NCI-H510A treated with DMSO at 0.1 percent for 48 hours (cell line): ENCODE measurements at places on chromosomes 16 and 17.

DNA sequence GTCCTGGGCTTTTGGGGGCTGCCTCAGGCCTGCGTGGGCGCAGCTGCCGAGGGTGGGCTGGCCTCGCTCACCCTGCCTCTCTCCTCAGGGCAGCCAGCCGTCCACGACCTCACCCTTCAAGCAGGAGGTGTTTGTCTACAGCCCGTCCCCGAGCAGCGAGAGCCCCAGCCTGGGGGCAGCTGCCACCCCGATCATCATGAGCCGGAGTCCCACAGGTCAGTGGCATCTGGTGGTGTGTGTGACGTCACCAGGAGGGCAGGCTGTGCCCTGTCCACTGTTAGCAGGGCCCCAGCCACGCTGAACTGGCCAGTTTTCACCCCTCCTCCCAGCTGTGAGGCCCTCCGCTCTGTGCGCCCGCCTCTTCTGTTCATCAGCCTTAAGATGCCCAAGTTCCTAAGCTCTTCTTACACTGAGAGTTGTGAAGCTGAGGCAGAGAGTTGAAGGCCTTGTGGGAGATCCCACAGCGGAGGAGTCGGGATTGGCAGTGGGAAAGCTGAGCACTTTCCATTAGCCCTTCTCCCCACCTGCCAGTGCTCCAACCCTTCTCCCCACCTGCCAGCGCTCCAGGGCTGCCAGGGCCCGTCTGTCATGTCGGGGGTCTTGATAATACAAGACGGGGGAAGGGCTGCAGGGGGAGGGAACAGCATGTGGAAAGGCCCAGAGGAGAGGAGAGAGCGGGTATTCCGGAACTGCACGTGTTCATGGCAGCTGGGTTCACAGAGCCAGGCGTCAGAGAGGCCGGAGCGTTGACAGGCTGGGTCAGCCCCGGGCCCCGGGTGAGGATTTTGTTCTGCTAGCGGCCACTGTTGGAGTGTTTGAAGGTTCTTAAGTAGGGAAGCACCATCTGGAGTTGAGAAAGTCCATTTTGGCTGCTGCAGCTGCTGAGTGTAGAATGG lies 36.3 kb downstream of the OR1D5 start:
- DNase-seq, result no peak

- no peak for DNase-seq
Observed at GRCh38 chr17:43820759-43821158, 12.2 kb downstream of the MPP3 start.

DNA sequence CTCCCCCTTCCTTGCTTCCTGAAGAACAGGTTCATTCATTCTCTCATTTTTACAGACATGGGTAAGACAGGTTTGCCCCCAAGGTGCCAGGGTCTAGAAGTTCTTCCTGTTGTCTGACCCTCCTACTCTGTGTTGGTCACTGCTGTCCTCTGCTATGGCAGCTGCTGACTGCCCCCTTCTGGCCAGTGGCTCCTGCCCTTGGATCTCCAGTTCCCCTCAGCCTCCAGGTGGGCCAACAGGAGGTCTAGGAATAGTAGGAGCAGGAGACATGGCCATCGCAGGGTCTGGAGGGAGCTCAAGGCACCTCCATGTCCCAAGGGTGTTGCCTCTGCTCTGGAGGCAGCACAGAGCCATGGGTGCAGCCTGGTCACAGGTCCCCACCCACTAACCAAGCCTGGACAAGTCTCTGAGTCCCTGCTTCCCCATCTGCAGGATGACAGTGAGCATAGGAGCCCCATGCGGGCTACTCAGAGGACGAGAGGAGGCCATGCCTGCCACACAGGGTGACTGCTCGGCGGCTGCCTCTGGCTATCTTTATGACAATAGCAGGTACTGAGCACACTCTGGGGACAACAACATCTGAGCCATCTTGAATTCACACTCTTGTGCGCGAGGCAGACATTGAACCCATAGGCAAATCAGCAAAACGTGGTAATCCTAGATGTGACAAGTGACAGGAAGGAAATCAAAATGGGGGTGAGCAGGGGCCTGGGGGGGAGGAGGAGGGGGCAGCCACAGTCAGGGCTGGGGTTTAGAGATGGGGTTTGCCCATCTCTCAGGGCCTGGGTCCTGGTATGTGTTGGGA lies 27.0 kb upstream of the NXPH3 start:
- DNase-seq, result no peak

DNA sequence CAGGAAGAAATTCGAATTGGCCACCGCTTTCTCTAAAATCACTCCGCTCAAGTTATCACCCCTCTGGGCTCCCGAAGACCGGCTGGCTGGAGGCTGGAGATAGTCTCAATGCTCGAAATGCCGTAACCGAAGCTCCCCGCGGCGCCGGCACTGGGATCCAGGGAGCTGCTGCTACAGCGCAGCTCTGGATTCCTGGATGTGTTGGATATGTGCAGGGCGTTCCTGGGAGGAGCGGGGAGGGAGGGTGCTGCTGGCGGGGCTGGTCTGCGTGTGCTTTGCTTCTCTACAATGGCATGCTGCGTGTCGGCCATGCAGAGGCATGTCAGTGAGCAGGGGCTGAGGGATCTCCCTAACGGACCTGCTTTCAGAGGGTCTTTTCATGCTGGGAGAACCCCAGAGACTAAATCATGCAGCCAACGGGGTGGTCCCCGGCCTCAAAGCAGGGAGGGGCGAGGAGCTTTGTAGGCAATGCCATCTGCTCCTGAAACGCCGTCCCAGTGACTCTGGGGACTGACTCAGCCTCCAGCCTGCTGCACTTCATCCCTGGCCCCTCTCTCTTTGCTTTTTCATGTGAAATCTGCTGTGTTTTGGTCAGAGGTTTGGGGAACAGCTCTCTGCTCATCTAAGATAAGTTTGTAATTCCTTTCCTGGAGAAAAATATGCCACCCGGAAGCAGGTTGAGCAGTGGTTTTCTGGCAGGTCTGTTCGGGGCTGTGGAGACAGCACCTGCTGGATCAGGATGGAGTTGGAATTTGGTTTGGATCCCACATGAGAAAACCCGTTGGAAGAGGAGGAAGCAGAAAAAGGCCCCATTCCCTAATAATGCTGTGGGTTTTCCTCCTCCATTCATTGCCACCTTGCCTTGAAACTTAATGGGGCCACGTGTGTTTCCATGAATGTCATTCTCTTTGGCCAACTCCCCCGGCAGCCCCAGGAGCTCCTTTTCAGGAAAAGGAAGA lies 311.4 kb downstream of the SEC14L1 start:
- DNase-seq, result peak; percentile 81

GRCh38 chr17:64196601-64197000 lies 66.5 kb downstream of the TEX2 start:
- DNase-seq, result no peak

- DNase-seq, result no peak
Observed at GRCh38 chr17:50168319-50168718, 2.5 kb downstream of the SGCA start.

GRCh38 chr16:56116577-56116964 lies 74.7 kb upstream of the GNAO1 start:
- no peak for DNase-seq

DNA sequence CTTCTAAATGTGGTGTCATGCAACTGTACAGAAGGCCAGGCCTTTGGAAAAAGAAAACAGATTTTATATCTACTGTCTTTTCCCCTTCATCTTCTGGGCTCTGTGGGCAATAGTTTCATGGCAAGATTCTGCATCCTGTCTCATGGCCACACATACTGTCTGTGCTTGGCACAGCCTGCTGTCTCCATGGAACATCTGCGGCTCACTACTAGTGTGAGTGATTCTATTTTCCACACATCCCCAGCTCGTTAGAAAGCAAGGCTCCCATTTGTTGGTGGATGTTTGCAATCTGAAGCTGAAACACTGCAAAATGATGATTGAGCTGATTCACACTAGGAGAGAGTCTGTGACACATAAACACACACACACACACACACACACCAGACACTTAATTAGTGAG lies 32.4 kb downstream of the CACNG3 start:
- no peak for DNase-seq

DNA sequence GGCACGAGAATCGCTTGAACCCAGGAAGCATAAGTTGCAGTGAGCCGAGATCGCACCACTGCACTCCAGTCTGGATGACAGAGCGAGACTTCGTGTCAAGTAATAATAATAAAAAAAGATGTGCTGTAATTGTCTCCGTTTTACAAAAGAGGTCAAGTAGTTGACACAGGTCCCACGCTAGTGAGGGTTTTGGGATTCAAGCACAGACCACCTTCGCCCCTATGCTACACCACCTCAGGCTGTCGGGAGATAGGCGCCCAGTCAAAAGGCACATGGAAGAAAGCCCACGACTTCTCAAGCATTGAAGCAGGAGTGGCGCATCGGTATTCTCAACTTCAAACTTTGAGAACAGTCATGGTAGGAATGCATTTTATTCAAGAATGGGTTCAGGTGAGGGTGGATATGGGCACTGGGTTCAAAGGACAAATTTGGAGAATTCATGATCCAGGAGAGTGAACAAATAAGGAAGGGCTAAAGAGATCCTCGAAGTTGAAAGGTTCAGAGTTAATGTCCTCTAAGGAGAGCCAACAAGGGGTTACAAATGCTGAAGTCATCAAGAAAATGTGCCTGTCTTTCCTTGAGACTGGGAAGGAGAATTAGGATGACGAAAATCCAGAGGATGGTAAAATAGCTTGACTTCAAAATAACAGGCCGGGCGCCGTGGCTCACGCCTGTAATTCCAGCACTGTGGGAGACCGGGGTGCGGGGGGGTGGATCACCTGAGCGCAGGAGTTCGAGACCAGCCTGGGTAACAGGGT lies 1.4 kb upstream of the AMZ2 start:
- DNase-seq, result no peak

GRCh38 chr17:45977976-45978626 lies 20.9 kb upstream of the STH start:
- no peak for DNase-seq

DNA sequence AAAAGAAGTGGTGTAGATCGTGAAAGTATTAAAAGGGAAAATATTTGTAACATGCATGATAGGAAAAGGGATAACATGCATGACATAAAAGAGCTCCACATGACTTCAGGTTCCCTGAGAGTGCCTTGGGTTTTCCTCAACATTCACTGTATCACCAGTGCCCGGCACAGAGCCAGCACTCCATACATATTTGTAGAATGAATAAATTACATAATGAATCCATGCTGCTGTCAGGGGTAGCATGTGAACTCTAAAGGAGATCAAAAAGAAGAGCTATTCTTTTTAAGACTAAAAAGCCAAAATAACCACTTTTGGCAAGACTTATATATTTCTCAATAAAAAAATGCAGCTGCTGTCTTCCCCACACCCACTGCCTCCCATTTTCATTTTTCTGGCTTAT lies 2.7 kb upstream of the ZNF594 start:
- DNase-seq, result no peak

DNA sequence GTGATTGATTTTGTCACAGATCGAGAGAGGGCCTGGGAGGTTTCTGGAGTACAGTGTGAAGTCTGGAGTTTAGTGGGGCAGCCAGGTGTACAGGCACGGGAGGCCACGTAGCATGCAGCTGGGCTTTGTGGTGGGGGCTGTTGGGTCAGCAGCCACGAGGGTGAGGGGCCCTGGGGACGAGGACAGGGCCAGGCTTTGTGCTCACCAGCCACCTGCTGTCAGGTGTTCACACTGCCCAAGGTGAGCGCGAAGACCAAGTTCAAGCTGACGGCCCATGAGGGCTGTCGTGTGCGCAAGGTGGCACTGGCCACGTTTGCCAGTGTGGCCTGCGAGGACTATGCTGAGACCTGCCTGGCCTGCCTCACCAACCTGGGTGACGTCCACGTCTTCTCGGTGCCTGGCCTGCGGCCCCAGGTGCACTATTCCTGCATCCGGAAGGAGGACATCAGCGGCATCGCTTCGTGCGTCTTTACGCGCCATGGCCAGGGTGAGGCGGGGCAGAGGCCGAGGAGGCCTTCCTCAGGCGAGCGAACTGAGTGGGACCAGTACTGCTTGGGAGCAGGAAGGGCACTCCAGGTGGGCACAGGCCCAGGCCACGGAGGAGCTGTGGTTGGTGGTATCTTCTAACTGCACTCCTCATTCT lies 15.9 kb downstream of the LLGL1 start:
- DNase-seq, result no peak

GRCh38 chr17:2681650-2682049 lies 29.9 kb downstream of the CLUH start:
- no peak for DNase-seq

DNA sequence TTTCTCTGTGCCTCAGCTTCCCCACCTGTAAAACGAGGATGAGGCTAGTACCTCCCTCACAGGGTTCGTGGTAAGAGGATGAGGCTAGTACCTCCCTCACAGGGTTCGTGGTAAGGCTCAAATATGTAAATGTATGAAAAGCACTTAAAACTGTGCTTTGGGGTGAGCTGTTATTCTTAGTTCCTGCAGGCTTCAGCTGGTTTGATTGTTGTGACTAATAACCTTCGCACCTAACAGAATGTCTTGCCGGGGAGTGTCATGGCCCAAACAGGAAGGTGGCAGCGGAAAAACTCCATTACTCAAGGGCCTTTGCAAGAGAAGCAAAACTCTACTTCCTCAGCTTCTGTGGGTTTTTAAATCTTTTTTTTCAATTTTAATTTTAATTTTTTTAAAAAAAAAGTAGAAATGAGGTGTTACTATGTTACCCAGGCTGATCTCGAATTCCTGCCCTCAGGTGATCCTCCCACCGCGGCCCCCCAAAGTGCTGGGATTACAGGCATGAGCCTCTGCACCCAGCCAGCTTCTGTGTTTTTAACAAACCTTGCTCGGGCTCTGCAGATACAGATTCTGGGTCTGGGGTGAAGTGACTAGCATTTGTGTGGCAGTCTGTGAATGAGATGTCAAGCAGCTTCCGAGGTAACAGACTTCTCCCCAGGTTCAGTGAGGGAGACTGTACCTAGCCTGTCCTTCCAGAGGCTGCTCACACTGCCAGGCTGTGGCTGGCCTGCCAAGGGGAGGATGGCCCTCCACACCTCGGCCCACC lies 103.0 kb downstream of the RAB11FIP4 start:
- no peak for DNase-seq

- no peak for DNase-seq
Observed at GRCh38 chr16:2392025-2392424, 37.2 kb upstream of the CCNF start.

GRCh38 chr17:77571155-77571981 lies 387.1 kb upstream of the TNRC6C start:
- peak; percentile 78 for DNase-seq

GRCh38 chr17:80785477-80786178 lies 206.0 kb upstream of the CHMP6 start:
- peak; percentile 77 for DNase-seq
